ENCODE measurements at places on chromosomes 16 and 17.

DNA sequence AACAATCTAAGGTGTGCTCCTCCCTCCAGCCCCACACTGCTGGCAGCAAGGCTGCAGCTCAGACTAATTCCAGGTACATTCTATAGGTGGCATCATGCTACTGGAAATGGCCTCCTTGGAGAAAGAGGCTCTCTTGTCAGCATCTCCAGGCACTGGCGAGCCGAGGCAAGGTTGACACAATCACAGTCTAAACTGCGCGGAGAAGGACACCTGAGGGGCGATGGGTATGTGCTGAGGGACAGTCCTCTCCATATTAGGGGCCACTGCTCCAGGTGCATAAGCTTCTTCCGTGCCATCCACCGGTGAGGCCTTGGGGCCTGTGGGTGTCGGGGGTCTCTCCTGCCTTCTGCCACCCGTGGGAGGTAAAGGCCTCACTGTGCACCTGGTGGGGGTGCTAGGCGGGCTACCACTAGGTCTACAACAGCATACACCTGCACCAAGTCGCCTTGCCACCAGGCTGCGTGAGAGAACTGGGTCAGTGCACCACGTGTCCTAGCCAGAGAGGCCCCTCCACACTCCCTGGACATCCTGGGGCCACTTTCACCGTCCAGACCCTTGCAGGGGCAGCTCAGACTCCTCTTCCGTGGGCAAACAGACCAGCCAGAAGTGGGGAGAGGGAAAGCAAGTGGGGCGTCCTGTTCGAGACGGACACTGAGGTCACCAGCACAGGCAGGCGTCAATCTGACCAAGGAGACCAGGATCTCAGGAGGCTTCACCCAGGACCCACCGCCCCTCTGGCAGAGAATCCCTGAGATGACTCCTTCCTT, 12.1 kb upstream of the CBX8 start:
- peak; percentile 42 for DNase-seq

DNA sequence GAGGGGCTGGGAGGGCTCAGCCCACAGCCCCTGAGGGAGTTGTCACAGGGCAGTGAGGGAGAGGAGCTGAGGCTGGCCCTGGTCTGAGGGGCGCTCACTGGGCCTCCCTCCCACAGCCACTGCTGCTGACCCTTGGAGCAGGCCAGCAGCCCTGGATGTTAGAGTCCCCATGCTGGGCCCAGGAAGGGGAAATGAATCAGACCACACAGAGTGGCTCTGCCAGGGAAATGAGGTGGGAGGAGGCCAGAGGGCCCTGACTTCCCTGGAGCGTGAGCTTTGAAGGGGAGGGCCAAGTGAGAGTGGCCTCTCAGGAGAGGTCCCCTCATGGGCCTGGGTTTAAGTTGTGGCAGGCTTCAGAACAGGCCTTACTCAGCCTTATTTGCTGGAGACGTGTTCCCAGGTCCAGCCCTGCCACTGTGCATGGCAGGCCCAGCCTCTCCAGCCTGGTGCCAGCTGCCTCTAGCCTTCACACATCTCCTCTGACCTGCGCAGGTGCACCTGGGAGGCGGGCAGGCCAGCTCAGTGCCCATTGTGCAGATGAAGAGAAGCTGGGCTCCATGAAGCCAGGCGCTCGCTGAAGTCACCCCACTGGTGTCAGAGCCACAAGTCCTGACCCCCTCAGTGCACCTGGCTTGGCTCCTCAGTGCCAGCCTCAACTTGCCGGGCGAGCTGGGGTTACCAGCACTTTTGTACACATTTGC, 15.4 kb downstream of the GPT2 start:
- DNase-seq, result peak; percentile 3

DNA sequence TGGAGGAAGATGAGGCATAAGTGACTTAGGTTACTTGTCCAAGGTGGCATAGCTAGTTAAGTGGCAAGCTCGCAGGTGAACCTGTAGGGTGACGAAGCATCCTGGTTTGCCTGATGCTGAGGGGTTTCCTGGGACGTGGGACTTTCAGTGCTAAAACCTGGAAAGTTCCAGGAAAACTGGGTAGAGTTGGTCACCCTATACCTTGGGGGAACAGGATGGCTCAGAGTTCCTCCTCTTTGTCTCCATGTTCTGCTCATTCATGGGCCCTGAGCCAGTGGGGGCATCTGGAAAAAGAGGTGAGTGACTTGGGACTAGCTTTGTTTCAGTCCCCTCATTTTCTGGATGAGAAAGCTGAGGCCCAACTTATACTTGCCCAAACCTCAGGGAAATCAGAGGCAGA, 268.0 kb upstream of the N4BP1 start:
- no peak for DNase-seq

DNA sequence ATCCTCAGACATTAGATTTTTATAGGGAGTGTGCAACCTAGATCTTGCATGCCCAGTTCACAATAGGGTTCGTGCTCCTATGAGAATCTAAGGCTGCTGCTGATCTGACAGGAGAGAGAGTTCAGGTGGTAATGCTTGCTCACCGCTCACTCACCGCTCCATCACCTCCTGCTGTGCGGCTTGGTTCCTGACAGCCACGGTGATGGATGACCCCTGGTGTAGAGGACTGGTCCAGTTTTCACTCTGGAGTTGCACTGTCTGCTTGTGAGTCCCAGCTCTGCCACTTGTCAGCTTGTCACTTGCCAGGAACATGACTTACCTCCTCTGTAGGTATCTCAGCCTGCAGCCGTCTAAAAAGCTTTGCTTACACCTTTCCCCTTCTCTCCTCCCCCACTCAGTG, 214.6 kb downstream of the SNX29 start:
- no peak for DNase-seq

- peak; percentile 24 for DNase-seq
Observed at GRCh38 chr16:89828199-89828869, at the start of gene SPIRE2. Gene SPIRE2 (plus strand): TSS chr16:89828475. CDS start chr16:89828551, 76 bp downstream.

GRCh38 chr17:57676543-57676942, 68.6 kb downstream of the CCDC182 start:
- DNase-seq, result no peak

GRCh38 chr16:10196999-10197398, 14.8 kb upstream of the GRIN2A start:
- no peak for DNase-seq

DNA sequence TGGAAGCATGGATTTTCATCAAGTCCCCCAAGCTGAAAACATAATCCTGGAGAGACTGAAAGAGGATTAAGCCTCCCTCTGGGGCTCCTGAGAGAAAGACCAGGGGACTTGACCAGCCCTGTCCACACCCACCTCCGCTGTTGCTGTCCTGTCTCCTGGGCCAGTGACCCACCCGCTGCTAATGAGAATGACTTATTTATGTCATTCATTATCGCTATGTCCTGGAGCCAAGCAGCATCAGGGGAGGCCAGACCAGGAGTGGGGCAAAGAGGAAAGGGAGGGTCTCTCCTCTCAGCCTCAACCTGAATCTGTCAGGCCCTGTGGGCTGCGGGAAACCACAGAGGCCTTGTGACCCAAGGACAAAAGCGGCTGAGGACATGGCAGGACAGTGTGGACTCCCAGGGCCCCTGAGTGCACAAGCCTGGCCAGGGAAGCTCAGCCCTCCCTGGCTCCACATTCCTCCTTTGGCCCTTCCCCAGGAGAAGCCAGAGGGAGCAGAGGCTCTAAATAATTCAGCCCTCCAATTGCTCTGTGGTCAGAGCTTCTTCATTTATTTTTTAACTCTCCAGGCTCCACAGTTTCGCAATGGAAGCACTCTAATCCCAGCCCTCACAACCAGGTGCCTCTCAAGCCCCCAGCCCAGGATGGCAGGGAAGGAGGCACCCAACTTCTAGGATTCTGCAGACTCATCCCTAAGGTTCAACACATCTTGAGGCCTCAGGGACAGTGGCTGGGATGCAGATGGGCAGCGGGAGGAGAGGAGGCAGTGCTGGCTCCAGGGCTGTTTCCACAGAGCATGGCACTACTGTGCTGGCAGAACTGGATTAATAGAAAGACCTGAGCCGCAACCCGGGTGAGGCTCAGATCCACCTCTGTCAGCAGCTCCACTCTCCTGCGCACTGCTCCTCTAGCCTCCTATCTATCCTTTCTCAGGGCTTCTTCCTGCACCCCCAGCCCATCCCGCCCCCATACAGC, 19.1 kb downstream of the CUEDC1 start:
- no peak for DNase-seq

DNA sequence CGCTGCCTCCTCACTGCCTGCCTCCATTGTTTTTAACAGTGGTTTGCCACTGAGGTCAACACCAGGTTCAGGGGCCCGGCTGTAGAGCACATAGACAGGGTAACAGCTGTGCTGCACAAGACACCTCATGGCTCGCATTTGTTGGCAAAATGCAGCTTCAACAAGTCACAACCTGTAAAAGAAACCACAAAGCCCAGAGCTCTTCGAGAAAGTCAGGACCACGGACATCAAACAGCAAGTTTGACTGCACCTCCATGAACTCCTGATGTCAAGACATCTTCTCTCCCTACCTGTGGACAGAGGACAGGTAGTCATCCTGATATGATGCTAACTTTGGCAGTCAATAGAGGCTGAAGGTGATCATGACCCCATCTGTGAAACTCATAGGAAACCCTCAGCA, 142.4 kb upstream of the SOX9 start:
- DNase-seq, result no peak

GRCh38 chr16:48999044-48999443, 282.6 kb downstream of the CBLN1 start:
- DNase-seq, result no peak

DNA sequence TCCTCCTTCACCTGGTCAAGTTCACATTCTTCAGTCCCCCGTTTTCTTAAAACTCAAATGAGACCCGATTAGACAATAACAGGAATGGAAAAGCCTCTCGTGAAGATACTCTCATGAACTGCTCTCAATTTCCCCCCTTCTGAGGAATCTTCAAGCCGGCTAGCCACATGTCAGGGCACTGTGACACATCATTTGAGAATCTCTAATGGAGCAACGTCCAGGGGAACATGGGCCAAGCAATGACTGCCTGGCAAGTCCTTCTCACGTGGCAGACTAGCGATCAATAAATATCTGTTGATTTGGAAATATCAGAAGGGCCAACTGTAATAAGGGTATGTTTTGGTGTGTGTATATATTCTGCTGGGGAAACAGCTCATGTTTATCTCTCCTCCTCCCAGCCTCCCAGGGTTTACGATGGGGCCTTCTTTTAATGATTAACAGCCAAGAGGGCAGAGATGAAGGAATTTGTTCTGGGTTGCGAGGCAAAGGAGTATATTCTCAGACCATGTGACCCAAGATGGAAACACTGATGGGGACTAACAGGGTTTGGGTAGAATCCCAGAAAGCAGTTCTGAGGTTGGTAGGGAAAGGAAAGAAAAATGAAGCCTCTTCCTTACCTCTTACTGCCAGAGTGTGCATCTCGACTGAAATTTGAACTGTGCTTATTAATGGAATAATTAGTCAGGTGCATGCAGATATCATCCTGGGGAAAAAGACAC, 21.4 kb downstream of the TTLL6 start:
- DNase-seq, result no peak

GRCh38 chr17:17564896-17565295, 26.6 kb downstream of the PEMT start:
- no peak for DNase-seq

DNA sequence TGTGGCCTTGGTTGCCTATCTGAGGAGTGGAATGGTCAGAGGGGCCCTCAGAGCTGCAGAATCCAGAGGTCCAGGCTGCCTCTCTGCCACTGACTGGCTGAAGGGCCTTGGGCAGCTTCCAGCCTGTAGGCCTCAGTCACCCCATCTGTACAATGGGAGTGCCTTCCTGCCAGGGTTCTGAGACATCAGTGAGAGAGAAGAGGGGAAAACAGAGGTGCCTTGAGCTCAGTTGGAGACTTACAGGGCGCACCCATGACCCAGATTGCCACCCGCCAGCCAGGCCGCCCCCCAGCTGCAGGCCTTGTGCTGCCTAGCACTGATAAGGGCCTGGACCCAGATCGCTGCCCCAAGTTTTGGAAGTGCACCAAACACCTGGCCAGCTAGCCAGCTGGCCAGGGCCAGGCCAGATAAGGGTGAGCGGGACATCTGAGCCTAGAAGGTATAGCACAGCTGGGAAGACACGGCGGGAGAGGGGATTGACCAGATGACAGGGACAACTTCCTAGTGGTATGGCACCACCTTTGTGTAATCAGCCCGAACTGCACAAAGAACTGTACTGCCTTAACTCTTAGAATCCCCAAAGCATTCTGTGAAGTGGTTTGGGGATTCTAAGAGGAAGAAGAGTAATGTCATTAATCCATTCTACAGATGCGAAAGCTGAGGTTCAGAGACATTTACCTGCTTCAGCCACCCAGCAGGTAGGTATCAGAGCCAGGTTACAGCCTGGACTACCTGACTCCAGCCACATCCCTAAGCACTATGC, 1.4 kb downstream of the SLC4A1 start:
- no peak for DNase-seq

- no peak for DNase-seq
Observed at GRCh38 chr17:65278050-65278819, 141.1 kb downstream of the RGS9 start.

DNA sequence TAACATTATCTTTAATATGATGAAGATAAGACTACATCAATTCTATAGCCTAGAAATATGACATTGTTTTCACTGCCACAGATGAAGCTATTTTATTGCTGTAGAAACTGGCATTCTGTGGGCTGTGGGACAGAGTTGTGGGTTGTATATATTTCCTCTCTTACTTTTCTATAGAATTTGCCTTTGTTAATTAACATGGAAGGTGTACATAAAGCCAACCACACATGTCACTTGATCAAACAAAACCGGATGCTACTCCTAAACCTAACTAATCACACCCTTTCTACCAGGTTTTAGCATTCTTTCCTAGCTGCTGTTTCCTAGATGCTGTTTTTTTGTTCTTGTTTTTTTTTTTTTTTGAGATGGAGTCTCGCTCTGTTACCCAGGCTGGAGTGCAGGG, 81.2 kb upstream of the ATP2A3 start:
- no peak for DNase-seq

DNA sequence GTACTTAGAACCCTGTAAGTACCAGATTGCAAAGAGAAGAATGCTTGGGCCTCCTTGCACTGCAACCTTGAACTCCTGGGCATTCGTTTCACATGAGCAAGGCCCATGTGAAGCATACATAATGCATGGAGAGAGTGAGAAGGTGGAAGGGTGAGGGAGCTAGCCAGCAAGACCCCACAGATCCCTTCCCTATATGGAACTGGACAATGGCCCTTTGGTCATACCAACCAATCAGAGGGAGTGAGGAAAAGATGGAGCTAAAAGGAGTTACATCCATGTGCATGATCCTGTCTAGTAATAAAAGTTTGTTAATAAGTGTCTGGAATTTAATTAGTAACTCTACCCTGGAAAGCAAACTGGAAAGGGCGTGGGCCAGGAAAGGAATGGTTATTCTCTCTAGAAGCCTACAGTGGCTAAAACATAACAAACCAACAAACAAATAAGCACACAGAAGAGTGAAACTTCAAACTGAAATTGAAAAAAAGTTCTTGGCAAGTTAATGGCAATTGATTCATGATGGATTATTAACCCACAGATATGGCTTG, 29.6 kb downstream of the DNAH3 start:
- DNase-seq, result no peak

DNA sequence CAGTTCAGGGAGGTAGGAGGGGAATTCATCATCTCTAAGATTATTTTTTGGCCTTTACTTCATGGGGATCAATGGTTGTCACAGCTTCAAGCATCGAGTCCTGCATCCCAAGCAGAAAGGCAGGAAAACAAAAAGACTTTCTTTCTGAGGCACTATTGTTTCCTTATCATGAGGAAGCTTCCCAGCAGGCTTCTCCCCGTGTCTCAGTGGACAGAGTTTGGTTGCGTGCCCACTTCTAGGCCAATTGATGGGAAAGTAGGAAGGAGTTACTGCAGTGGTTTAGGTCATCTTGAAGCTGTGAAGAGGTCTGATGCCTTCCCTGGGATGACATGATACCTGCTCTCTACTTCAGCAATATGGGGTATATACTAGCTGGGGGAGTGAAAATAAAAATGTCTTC, 175.3 kb upstream of the CDH13 start:
- DNase-seq, result no peak

Measured in bone marrow (tissue), 2 donors.